ENCODE measurements at places on chromosomes 4 and X.

GRCh38 chrX:46967547-46967946 lies 55.3 kb downstream of the JADE3 start:
- DNase-seq = no peak

GRCh38 chr4:96108146-96108545 lies 268.3 kb downstream of the PDHA2 start:
- DNase-seq = no peak

DNA sequence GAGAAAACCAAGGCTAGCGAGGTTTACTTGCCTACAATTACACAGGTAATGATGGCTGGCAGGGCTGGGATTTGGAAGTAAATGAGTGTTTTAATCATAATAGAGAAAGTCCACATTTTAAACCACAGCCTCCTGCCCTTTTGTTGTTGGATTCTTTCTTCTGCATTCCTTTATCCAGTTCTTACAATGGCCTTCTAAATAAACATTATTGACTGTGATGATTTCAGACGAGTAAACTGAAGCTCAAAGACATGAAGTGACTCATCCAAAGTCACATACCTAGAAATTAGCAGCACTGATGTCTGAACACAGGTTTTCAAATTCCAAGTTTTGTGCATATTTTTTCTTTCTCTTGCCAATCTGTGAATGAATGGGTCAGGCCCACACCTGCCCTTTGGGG lies 51.2 kb upstream of the C1QTNF7 start:
- no peak for DNase-seq

- no peak for DNase-seq
Measured at GRCh38 chrX:28177202-28177601, 196.0 kb upstream of the DCAF8L1 start.

DNA sequence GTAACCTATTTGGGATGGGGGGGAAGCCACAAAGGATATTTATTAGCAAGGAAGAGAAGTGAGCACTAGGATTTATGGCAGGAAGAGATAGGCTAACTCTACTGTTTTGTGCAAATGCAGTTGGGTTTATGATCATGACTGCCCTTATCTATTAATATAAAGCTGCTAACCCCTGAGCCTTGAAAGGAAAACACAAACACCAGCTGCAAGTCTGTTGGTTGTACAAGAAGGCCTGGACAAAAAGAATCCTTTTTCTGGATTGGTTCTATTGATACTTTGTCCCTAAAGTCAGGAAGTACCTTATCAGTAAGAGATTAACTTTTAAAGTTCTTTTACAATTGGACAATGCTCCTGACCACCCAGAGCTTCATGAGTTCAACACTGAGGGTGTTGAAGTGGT lies 188.8 kb downstream of the LRBA start:
- no peak for DNase-seq

GRCh38 chrX:44875185-44875489 lies 2.1 kb downstream of the KDM6A start:
- DNase-seq = no peak

DNA sequence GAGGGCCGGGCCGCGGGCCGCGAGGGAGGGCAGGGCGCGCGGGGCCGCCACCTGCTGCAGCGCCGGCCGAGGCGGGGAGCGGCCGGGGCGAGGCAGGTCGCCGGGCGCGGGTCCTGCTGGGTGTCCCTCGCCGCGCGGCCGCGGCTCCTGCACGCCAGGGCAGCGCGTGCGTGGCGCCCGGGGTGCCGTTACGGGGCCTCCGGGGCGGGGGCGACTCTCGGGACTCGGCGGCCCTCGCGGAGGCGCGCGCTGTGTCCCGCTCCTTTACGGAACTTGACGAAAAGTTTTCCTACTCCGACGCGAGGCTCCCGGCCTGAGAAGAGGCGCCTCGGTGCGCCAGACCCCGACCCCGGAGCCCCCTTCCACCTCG lies 329 bp downstream of the TBC1D14 start:
- no peak for DNase-seq

DNA sequence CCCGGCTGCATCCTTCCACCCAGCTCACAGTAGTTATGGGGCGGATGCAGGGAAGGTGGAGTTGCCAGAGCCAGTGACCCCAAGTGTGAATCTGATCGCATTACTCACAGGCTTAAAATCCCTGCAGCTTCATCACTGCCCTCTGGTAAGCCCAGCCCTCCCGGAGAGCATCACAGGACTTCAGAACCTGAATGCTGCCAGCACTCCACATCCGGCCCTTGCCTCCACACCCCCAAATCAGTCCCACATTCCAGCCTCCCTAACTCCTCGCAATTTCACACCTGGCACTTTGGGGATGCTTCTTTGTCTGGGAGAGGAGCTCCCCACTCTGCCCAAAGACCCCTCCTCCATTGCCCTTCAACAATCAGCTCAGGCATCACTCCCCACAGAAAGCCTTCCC lies 15.6 kb downstream of the RASL11B start:
- DNase-seq = no peak

DNA sequence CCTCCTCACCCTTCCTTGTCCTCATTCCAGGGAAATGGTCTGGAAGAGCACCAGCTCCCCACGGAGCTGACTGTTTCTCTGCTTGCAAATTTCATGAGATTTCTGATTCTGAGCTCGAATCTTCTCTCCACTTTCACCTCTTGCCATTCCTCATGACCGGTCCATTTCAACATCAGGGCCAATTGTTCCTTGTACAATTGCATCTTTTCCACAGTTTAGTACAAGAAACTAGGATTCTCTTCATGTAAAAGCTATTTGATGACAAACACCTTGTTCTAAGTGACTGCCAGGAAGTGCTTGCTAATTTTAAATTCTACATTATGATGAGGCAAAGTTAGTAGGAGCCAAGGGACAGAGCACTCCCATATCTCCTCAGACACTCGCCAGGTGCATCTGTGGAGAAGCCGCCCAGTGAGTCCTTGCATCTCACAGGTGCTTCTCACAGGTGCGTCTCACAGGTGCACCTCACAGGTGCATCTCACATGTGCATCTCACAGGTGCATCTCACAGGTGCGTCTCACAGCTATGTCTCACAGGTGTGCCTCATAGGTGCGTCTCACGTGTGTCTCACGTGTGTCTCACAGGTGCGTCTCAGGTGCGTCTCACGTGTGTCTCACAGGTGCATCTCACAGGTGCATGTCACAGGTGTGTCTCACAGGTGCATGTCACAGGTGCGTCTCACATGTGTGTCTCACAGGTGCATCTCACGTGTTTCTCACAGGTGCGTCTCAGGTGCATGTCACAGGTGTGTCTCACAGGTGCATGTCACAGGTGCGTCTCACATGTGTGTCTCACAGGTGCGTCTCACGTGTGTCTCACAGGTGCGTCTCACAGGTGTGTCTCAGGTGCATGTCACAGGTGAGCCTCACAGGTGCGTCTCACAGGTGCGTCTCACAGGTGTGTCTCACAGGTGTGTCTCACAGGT lies 3.0 kb upstream of the PDE6B start:
- DNase-seq = no peak

- no peak for DNase-seq
Measured at GRCh38 chrX:10356979-10357378, 200.2 kb downstream of the CLCN4 start.

- DNase-seq = no peak
Measured at GRCh38 chr4:23991444-23991843, 101.6 kb upstream of the PPARGC1A start.

- no peak for DNase-seq
Measured at GRCh38 chrX:97363843-97364242, 480.1 kb downstream of the RPA4 start.

GRCh38 chr4:184384810-184385557 lies 89.4 kb downstream of the IRF2 start:
- DNase-seq = no peak

DNA sequence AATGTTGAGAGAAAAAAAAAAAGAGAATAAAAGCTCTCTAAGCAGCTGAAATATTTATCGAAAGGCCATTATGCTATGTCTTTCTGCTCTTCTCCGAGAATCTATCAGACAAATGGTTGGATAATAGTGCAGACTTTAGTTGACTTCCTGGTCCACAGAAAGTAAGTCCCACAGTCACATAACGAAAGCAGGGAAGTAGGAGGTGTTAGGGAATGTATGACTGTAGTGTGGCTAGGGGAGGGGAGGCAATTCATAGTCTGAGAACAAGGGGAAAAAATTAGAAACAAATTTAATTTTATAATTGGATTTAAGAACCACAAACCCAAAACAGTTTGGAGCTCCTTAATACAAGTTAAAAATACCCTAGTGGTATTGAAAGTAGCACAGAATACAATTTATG lies 79.7 kb upstream of the VEGFC start:
- DNase-seq = no peak

DNA sequence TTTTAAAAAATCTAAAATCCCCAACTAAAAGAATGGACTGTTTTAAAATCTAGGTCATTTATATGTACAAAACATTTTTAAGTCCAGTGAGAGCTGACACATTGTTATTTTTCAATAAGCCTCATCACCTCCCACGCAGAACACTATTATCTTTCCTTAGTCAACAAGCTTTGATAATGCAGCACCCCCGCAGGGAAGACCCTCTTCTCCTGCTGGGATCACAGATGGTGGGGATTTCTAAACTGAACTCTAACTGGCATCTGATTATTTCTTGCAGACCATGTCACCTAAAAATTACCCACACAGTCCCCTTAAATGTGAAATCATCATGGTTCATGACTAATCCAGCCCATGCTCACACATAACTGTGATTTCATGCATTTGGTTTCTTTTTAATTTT lies 11.6 kb downstream of the SYTL4 start:
- DNase-seq = no peak

DNA sequence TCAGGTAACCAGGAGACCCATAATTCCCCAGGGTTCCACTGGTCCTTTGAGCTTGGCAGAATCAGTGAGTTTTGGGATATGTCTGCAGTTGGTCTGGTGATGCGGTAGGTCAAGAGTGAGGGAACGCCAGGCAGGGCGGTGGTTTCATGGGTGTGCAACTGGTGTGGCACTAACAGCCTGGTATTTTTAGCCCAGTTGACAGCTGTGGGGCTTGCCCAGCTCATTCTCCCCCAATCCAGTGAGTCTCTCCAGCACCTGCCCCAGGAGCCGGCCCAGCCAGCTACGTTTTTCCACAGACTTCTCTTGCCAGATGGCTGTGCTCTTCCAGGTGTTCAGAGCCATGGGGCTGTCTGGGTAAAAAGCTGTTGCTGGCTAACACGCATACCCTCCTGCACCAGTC lies 1019.9 kb downstream of the CCSER1 start:
- no peak for DNase-seq

GRCh38 chrX:103211012-103211715 lies 3.7 kb upstream of the BEX4 start:
- no peak for DNase-seq

- DNase-seq = no peak
Measured at GRCh38 chrX:30414144-30414543, 105.0 kb upstream of the NR0B1 start.

GRCh38 chrX:22616867-22617266 lies 344.2 kb downstream of the CBLL2 start:
- DNase-seq = no peak

- no peak for DNase-seq
Measured at GRCh38 chr4:5383191-5383980, 325.0 kb downstream of the EVC2 start.

GRCh38 chr4:156038772-156039171 lies 85.1 kb upstream of the CTSO start:
- no peak for DNase-seq

- peak; percentile 38 for DNase-seq
Measured at GRCh38 chr4:124530464-124531077, 182.0 kb downstream of the ANKRD50 start.

DNA sequence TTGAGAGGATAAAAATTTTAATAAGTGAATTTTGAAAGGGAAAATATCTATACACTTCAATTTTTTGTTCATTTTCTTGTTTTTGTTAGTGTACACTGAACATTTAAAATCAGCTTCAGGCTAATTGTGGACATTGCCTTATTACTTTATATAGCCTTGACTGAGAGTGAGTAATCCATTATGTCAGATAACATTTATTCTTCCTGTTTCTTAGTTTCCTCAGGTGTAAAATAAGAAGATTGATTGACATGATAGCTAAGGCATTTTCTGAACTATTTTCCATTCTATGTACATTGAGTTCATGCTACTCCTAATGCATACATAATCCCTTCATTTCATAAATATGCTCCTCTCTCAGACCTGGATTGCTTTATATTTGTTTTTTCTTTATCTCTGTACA lies 607.3 kb upstream of the AADAT start:
- no peak for DNase-seq

- no peak for DNase-seq
Measured at GRCh38 chrX:133922390-133922771, 63.0 kb downstream of the GPC3 start.

DNA sequence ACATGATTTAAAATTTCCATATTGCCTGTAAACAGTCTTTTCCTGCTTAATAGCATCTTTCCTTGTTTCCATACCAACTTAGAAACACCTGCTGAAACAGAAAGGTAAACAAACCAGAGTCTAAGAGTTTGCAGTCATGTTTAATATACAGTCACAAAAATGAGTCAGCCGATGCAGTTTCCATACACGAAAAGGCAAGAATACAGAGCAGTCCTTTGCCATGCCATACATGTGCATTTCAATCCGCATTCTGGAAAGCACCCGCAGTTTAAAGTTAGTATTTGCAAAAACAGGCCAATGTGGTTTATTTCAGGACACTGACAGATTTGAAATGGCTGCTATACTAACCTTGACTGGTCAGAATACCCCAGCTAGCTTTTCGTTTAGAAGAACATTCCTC lies 32.1 kb downstream of the ASB5 start:
- DNase-seq = no peak

GRCh38 chr4:83388313-83388676 lies 53.6 kb upstream of the HPSE start:
- DNase-seq = no peak

GRCh38 chr4:24662056-24662455 lies 77.7 kb upstream of the DHX15 start:
- no peak for DNase-seq

DNA sequence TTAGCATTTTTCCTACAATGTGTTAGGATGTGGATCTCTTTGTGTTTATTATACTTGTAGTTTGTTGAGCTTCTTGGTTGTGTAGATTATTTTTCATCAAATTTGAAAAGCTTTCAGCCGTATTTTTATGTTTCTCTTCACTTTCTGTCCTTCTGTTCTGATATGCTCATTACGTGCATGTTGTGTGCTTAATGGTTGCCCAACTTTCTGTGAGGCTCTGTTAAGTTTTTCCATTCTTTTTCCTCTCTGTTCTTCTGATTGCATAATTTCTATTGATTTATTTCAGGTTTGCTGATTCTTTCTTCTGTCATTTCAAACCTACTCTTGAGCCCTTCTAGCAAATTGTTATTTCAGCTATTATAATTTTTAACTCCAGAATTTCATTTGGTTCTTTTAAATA lies 478.2 kb downstream of the IL1RAPL1 start:
- DNase-seq = no peak

DNA sequence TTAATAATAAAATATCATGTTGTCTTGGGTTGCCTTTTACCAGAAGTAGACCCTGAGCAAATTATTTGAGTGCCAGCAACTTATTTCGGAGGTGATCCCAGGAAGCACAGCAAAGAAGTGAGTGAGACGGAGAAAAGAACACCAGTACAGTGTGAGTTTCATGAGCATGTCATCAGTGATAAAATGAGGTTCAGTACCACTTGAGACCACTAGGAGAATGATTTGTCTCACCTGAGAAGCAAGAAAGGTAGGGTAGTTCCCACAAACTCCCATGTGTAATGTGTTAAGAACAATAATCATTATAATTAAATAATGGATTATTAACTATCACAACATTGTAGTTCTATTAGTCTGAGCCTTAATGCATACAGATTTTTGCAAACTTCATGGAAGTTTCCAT lies 112.8 kb upstream of the DMD start:
- DNase-seq = no peak

GRCh38 chr4:102230194-102230593 lies 115.1 kb downstream of the SLC39A8 start:
- DNase-seq = no peak

- no peak for DNase-seq
Measured at GRCh38 chr4:108890484-108890881, 127.6 kb upstream of the ETNPPL start.

- DNase-seq = no peak
Measured at GRCh38 chr4:122170775-122171174, 18.6 kb downstream of the BLTP1 start.
